ENCODE measurements at places on chromosomes 1 and 21.

GRCh38 chr21:36927719-36928117 is 38.8 kb downstream of the HLCS start:
- peak; percentile 92 for DNase-seq

DNA sequence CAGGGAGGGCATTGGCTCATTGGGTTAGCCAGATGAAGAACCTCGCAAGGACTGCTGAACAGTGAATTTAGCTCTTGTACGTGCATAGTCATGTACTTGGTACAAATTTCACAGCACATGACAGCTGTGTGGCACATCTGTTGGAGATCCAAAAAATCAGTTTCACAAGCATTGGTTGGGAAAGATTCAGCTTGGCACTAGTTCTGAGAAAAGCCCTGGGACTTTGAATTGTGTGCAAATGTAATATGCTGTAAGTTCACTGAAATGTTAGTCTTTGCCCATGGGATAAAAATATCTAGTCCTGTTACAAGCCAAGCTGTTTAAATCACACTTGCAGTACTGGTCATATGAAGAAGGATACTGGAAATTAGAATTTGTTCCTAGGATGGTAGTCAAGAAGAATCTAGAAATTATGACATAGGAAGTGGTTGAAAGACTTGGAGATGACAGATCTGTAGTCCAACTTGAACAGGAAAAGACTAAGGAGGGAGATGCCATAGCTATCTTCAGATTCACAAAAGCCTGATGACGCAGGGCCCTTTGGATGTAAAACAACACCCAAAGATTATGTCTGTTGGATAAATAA is 19.2 kb downstream of the LAMC2 start:
- no peak for DNase-seq

DNA sequence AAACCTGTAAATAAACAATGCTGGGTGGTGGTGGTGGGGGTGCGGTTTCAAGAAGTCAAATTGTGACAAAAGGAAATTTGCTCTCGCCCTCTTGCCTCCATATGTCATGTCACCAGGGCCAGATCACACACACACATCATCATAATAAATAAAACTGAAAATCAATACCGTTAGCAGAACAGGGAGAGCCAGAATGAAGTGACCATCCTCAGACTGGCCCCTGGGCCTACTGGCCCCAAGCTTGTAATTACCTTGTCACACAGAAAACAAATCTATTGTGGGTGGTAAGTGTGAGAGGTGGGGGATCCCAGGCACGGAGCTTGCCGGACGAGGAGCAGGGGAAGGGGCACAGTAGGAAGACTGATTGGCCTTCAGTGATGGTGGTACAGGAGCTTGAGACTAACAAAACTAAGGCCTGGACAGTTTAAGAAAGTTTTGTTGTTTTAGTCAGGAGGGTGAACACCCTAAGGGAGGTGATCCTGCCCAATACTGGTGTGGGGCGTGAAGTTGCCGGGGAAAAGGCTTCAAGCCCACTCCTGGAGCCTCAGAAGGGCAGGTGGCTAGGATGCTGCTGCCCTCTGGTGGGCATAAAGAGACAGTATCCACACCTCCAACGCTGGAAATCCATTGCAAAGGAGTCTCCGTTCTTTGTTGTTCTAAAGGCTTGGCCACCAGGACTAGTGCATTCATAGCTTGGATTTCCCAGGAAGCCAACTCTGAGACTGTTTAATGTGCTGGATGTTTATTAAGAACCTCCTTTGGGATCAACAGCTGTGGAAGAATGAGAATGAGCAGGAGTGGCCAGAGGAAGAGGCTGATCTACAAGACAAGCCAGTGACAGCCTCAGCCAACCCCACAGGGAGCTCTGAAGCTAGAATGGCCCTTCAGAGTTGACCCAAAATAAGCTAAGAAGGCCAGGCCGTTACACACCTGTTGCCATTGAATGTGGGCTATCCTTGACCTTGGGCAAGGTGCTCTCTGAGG is 8.1 kb upstream of the C1orf216 start:
- peak; percentile 62 for DNase-seq

- no peak for DNase-seq
These were observed 481.7 kb upstream of the USP24 start for GRCh38 chr1:55696891-55697290.

- DNase-seq: no peak
These were observed 7.8 kb downstream of the C1orf141 start for GRCh38 chr1:67126974-67127373.

DNA sequence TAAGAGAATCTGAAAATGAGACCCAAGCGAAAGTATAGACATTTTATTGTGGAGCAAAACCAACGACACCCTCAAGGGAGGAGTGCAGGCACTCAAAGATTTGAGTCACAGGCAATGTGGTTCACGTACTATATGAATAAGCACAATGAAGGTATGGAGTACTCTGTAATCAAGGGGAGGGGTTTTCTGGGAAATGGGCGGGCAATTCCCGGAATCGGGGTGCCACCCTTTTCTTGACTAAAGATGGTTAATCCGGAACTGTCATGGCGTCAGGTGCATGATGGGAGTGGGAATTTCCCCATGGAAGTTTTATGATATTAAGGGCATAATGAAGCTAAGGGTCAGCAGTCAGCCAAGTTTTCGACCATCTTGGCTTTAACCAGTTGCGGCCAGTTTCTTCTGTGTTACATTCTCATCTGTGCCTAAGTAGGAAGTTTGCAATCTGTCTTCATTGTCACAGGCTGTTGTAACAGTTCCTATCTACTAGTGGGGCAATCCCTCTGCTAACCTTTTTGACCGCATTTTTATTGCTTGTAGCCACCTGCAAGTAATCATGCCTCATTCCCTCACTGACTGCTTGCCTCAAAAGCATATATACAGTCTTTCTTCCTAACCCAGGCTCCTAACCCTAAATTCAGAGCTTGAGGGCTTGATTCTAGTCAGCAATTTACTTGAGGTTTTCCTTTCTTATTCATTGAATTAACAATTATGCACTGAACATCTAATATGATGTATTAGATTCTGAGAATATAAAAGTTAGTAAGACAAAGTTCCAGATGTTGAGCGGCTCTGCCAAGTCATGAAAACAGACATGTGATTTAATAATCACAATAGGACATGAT is 775 bp upstream of the AIM2 start:
- DNase-seq: no peak

DNA sequence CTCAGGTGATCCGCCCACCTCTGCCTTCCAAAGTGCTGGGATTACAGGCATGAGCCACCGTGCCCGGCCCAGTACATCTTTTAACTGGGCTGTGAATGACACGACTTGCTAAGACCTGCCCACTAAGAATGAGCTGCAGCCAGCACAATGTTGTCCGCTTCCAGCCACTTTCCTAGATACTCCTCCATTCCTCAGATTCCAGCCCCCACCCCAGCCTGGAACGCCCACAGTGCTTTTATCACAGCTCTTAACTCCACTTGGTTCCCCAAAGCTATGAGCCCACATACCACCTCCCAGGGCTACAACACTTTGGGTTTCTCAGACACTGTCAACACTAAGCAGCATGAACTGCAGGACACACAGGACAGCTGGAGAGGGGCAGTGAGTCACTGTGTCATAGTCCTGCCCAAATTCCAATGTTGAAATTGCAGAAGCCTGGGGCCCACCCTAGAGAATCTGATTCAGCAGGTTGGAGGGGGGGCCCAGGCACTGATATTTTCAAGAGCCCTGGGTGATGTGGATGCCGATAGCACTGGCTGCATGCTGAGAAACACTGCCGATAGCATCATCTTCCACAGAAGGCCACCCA is 58.0 kb downstream of the ACBD3 start:
- DNase-seq: peak; percentile 76

GRCh38 chr1:40884055-40884795 is 22.1 kb upstream of the CITED4 start:
- no peak for DNase-seq

DNA sequence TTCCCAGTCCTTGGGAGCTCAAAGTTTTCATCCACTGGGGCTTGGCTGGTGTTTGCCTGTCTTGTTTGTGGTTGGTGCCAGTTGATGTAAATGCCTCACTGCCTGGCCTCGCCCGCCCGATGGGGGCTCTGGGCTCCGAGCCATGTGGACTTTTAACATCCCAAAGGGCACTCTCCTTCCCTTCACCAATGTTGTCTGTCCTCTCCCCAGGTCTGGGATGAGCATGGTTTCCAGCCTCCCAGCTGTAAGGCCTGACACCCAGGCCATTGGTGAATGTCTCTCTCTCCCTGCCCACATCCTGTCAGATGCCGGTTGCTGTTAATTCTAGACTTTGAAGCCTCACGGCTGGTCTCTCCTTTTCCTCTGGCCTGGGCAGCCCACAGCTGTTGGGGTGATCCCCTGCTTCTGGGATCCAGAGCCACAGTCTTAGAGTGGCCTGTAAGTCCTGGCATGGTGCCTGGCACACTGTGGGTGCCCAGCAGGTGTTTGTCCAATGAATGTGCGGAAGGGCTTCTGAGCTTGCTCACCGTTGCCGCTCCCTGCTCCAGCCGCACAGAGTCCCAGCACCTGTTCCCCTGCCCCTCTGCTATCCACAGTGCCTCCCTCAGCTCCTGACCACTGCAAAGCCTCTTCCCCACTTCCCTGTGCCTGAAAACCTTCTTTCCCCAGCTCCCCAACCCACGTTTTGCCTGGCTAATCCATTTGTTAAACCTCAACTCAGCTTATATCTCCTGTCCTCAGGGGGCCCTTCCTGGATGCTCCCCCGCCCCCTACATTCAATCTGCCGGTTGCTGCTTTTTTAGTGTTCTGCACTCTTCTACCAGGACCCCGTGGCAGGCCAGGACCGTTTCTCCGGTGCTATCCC is 3.3 kb upstream of the C1orf174 start:
- no peak for DNase-seq

DNA sequence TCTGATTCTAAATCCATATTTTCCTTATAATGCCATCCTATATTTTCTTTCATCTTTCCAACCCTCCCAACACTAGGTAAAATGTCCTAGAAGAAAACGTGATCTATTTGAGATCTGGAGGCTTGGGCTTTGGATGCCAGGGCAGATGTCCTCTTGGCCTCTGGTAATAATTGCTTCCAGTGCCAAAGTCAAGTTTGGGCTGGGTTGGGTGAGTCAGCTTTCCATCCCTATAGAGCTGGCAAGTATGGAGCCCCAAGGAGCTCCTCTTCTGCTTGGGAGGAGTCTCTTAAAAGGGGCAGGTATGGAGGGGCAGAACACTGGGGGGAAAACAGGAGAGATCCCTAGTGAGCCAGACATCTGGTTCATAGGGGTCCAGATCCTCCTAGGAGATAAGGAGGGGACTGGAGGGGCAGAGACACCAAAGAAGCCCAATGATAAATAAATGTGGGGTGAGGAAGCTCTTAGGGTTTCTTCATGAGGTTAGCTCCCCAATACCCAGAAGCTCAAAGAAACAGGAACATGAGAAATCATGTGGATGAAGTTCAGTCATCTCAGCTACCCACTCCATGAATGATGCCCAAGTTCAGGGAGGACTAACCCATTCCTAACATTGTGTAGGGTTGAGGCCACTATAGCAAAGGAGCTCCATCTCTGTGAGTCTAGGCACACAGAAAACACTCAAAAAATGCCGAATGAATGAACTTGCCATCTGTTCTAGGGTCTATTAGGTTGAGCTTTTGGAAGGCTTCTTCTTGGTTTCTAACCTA is 3.5 kb downstream of the C1orf116 start:
- no peak for DNase-seq

GRCh38 chr1:184975208-184975870 is 1.0 kb upstream of the NIBAN1 start:
- DNase-seq: no peak

GRCh38 chr21:37800456-37801061 is 115.7 kb downstream of the KCNJ6 start:
- DNase-seq: no peak

GRCh38 chr1:183433703-183434102 is 15.5 kb upstream of the NMNAT2 start:
- no peak for DNase-seq

Measured in hepatic stellate cell (primary cell).